ENCODE measurements at places on chromosomes 7 and 10.
A peak's percentile ranks its signal among the peaks of the same experiment; 100 is the strongest.

DNA sequence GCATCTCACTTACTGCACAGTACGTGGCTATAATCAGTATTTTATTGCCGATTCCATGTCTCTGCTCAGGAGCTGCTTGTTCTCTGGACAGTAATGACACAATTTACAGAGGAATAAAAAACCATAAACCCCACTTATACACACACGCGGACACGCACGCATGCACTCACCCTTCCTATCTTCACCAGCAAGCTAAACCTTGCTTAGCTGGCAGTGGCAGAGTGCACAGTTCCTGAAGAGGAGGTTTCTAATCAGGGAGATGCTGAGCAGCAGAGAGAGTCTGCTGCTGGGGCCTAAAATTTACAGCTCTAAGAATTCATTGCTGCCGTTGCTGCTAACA lies 66.3 kb downstream of the SND1 start:
- no peak for DNase-seq

GRCh38 chr10:57628592-57629284 lies 639.0 kb downstream of the IPMK start:
- no peak for DNase-seq

- DNase-seq: peak; percentile 93
Measured at GRCh38 chr10:95333997-95334804, 43.4 kb upstream of the PDLIM1 start.

DNA sequence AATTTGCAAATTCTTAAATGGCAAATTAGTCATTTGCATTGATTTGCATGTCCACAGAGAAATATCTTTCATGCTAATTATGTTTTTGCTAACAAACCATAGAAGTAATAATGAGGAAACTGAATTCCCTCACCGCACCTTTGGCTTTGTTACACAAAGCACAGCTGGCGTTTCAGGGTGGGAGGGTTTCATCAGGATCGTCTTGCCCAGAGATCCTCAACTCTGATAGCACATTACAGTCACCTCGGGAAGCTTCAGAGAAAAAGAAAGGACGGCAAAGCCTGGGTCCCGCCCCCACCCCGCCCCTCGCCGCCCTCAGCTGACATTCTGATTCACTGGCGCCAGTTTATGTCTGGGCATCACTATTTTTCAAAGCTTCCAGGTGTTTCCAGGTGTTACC lies 119.4 kb downstream of the PTPRN2 start:
- no peak for DNase-seq

DNA sequence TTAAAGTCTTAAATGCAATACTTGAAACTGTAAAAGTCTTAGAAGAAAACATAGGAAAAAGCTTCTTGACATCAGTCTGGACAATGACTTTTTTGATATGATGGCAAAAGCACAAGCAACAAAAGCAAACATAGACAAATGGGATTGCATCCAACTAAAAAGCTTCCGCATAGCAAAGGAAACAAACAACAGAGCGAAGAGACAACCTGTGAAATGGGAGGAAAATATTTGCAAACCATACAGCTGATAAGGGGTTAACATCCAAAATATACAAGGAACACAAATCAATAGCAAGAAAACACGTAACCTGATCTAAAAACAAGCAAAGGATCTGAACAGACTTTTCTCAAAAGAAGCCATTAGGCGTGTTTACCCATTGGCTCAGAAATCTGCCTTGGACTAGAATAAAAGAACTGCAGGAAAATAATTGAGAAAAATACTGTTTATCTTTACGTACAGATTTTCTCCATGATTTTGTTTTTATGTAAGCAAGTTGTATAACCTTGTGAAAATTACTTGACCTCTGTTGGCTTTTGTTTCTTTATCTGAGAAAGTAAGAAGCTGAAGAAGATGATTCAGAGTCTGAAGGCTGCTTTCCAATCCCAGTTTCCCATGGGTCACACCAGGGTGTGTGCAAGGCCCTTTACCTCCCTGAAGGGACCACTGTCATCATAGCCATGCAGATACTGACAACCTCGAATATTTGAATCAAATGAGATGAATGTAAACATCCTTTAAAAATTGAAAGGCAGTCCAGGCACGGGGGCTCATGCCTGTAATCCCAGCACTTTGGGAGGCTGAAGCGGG lies 99.1 kb upstream of the LANCL2 start:
- DNase-seq: no peak

GRCh38 chr10:132666705-132667341 lies 119.1 kb downstream of the NKX6-2 start:
- DNase-seq: no peak

DNA sequence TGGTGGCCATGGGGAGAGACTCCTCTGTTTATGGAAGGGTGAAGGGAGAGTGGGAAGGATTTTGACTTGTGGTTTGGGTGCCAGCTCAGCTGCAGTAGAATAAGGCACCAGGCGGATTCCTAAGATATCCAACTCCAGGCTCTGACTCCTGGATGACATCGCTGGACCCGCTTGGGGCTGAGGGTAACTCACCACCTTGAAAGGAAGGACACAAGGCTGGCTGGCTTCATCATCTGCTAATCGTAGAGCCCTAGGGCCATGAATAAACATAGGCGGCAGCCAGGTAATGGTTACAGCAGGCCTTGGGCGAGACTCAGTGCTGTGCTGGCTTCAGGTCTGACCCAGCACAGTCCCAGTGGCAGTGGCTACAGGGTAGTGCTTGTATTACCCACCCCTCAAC lies 16.7 kb upstream of the LIPK start:
- no peak for DNase-seq

GRCh38 chr7:13904689-13905088 lies 84.8 kb downstream of the ETV1 start:
- DNase-seq: peak; percentile 95

DNA sequence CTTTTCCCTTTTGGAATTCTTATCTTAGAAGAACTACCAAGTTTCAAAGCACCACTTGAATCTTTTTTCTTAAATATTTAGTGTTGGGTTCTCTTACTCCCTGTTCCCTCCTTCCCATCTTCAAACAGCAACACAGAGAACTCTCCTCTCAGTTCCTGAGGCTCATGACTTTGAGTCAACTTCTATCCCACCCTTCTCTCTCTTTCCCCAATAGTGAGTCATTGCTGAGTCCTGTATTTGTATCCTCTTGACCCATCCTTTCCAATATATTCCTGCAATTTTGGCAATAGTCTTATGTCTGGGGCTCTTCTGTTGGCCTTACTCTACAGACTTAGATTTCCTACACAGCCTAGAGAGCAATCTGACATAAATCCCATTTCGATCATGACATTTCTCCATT lies 20.8 kb upstream of the JCAD start:
- no peak for DNase-seq

DNA sequence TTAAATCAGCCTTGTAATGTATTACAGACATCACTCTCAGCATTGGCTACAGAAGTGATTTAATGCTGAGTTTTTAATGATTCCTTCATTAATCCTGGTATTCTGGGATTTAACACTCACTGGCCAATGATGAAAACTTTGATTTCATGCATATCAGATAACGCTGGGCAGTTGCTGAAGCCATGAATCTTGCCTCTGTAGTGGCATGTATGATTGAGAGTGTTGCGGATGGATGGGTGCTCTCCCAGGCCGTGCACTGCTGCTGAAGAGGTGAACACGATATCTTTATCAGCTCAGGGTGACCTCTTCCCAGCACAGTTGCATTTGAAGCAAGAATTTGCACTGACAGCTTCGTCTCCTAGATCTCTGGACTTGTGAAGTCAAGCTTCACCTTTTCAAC lies 168.7 kb downstream of the LRRC4 start:
- DNase-seq: no peak

DNA sequence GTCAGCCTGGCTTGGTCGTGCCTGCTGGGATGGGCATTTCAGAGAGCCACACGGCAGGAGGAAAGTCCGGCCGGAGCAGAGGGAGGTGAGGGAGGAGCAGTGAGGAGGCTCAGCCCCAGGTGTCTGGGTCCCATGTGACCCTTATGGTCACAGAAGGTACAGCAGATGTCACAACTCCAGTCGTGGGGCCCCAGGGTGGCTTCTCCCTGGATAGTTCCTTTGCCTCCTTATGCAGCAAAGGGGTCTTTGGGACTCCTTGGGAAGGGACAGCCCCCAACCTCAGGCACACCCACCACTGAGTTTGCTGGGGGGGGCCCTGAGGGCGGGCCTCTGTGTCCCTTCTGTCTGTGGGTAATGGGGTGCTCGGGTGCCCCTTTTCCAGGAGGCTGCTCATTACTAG lies 19.6 kb upstream of the PRKAG2 start:
- DNase-seq: no peak

GRCh38 chr7:50268990-50269389 lies 35.5 kb upstream of the IKZF1 start:
- no peak for DNase-seq

- no peak for DNase-seq
Measured at GRCh38 chr10:61294131-61294530, 159.1 kb downstream of the TMEM26 start.

DNA sequence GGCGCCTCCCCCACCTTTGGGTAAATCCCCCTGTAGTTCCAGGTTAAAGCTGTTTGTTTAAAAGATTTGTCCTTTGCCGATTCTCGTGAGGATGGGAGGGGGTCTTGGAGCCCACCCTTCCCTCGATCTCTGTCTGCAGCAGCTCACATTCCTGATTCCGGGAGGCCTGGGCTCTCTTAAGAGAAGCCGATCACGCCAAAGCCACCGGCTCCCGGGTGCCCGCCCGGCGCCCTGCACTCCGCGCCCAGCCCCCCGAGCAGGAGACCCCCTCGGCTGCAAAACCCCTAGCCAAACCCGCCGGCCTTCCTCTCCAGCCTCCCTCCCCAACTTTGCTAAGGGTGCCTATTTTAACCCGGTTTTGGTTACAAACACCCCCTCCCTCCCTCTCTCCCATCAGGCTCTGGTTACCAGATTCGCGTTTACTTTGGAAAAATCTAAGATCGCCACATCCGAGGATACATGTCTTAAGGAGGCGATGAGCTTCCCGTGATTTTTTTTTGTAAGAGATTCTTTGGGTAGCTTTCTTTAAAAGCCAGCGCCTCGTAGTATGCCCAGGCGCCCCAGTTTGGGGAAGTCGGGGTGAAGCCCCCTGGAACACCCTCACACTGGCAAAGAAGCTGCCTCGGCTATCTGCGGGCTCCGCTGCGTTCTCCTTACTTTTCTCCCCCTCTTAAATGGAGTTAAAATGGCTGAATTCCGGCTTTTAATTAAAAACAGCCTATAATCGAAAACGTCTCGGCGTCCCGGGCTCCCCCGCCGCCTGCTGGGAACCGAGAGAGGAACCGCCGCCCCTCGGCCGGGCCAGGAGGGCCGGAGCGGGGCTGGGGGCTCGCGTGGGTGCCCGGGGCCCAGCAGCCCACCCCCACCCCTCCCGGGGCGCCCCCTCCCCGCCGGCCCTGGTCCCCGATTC lies 983 bp downstream of the TNRC18 start:
- peak; percentile 35 for DNase-seq

- DNase-seq: no peak
Measured at GRCh38 chr10:97764519-97764931, 7.3 kb downstream of the SFRP5 start.

- DNase-seq: no peak
Measured at GRCh38 chr7:117126676-117127075, 173.4 kb downstream of the ST7 start.

DNA sequence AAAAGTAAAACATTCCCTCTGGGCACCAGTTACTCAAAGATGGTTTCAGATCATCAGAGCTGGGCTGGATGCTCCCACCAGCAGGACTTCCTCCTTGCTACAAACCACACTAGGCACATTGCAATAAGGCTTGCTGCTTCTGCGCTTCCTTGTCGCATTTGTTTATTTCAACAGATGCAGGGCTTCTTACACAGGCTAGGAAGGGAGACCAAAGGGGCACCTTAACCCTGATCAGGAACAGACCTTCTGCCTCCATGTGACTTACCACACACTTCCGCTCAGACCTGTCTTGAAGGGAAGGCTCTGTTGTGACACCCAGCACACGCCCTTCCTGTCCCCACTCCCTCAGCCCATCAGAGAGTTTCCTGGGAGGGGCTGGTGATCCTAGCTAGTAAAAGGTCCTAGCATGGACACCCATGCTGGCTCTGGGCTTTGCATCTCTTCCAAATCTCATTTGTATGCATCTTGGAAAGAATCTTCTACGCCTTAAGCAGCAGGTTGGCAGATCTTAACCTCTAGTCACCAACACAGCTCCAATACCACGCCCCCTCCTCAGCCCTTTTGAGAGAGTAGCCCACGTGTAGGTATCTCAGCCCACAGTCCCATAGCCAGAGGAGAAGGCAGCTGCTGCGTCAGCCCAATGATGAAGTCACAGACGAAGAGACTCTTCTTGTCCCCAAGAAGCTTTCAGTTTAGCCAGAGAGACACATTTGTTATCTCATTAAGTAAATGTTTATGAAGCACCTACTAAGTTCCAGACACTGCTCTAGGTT lies 47.1 kb upstream of the SVIL start:
- no peak for DNase-seq

- peak; percentile 80 for DNase-seq
Measured at GRCh38 chr7:76071316-76072242, 23.7 kb downstream of the MDH2 start.

DNA sequence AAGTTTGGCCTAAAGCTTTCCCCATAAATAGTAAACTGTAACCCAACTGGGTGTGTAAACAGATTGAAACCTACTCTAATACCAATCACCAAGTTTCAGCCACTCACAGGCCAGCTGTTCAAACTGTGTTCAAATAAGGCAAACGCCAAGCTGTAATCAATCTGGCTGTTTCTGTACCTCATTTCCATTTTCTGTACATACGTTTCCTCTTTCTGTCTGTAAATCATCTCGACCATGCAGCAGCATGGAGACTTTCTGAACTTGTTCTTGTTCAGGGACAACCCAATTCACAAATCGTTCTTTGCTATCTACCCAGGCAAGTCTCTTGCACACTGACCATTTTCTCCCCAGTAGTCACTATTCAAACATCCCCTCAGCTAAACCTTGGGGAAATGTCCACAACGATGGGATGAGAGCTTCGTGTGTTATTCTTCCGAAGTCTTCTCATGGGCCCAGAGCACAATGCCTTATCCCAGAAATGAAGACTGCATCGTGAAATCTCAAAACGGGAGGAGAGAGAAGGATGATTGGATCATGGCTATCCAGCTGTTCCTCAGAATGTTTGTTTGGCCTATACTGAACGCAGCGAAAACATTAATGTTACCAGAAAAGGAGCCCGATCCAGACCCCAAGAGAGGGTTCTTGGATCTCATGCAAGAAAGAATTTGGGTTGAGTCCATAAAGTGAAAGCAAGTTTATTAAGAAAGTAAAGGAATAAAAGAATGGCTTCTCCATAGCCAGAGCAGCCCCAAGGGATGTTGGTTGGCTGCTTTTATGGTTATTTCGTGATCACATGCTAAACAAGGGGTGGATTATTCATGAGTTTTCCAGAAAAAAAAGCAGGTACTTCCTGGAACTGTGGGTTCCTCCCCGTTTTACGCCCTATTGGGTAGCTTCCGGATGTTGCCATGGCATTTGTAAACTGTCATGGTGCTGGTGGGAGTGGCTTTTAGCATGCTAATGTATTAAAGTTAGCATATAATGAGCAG lies 86.2 kb downstream of the SLC16A9 start:
- DNase-seq: no peak

GRCh38 chr7:138538518-138538917 lies 78.5 kb downstream of the TRIM24 start:
- DNase-seq: peak; percentile 36

- no peak for DNase-seq
Measured at GRCh38 chr7:39144420-39144819, 166.7 kb downstream of the POU6F2 start.

- no peak for DNase-seq
Measured at GRCh38 chr7:17046259-17046658, 164.5 kb upstream of the AGR3 start.

GRCh38 chr7:44508328-44509030 lies 18.0 kb upstream of the NUDCD3 start:
- DNase-seq: no peak

- DNase-seq: no peak
Measured at GRCh38 chr10:64863836-64864235, 1342.6 kb downstream of the REEP3 start.

- DNase-seq: no peak
Measured at GRCh38 chr7:19139706-19140327, 5.4 kb downstream of the FERD3L start.

GRCh38 chr7:20786779-20787659 lies at the start of gene SP8:
TSS of gene SP8 (minus strand) at chr7:20786886. CDS start at chr7:20786798, 88 bp downstream.
- peak; percentile 48 for DNase-seq

Measured in fibroblast of lung (primary cell).